ENCODE measurements at places on chromosomes 4 and X.

- no peak overlapping the region for H3K4me3 ChIP-seq
- no peak overlapping the region for H3K27ac ChIP-seq
- no peaks in the 10 kb centered on the region for H3K4me1 ChIP-seq
- no peak for DNase-seq
- peaks cover 7% of the 10 kb centered on the region for H3K36me3 ChIP-seq
Measured at GRCh38 chr4:151694961-151695720, 65.7 kb downstream of the GATB start.

DNA sequence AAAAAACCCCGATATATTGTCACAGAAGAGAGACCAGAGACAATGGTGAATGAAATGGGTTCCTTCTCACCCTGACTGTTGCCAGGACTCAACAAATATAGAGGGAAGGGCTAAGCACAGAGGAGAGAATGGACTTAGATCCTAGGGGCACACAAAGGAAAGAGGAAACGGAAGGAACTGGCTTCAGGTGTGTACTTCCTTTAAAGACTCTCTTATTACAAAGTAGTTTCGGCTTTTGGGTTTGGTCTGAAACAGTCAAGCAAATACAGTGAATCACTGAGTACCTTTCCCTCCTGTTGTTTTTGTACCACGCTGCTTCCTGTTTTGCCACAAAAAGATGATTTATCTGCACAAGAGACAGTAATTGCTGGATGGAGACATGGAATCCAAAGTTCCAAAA lies 46.1 kb upstream of the S100G start:
- no peak for DNase-seq
- H3K4me3 ChIP-seq, result peak overlapping the region; percentile 28
- peaks cover 5% of the 10 kb centered on the region for H3K36me3 ChIP-seq
- peaks cover 23% of the 10 kb centered on the region for H3K4me1 ChIP-seq
- no peaks in the 10 kb centered on the region for H3K27me3 ChIP-seq
- H3K27ac ChIP-seq, result peak overlapping the region; percentile 92

DNA sequence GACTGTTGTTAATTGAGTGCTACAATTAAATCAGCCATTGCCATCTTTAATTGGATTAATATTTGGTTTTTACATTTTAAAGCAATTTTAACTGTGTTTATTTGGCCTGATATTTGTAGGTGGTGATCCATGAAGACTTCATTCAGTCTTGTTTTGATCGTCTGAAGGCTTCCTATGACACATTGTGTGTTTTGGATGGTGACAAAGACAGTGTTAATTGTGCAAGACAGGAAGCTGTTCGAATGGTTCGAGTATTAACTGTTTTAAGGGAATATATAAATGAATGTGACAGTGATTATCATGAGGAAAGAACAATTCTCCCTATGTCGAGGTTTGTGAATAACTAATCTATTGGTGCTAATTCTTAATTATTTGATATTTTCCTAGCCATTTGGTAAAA lies 82.6 kb downstream of the USP9X start:
- H3K4me1 ChIP-seq, result no peaks in the 10 kb centered on the region
- no peak overlapping the region for H3K27ac ChIP-seq
- no peak overlapping the region for H3K4me3 ChIP-seq
- no peak for DNase-seq
- peaks cover 33% of the 10 kb centered on the region for H3K36me3 ChIP-seq

DNA sequence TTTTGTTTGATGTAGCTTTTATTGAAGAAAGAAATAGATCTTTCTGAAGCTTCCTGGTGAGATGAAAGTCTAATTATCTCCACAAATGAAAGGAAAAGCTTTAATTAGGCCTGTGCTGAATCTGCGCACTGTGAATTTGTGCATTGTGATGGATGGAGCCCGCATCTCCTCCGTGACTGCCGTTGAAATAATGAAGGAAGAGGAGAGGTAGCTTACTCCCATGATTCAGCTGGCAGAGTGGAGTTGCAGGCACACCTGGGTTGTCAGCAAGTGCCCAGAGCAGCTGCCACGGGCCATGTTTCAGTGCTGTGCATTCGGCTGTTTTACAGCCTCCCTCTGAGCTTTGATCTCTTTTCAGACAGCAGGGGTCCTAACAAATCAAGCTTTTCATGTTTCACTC lies 735.3 kb upstream of the TENM3 start:
- H3K4me3 ChIP-seq, result no peak overlapping the region
- H3K27ac ChIP-seq, result no peak overlapping the region
- H3K4me1 ChIP-seq, result no peaks in the 10 kb centered on the region

- no peak overlapping the region for H3K4me3 ChIP-seq
- H3K27ac ChIP-seq, result no peak overlapping the region
- H3K36me3 ChIP-seq, result peaks cover 39% of the 10 kb centered on the region
- H3K27me3 ChIP-seq, result no peaks in the 10 kb centered on the region
Measured at GRCh38 chrX:150635952-150636351, 57.2 kb upstream of the MTMR1 start.

GRCh38 chr4:72505314-72505744 lies 63.7 kb downstream of the ADAMTS3 start:
- H3K4me1 ChIP-seq, result no peaks in the 10 kb centered on the region
- DNase-seq, result no peak
- no peak overlapping the region for H3K27ac ChIP-seq
- H3K4me3 ChIP-seq, result no peak overlapping the region
- H3K27me3 ChIP-seq, result peaks cover 2% of the 10 kb centered on the region
- no peaks in the 10 kb centered on the region for H3K36me3 ChIP-seq

DNA sequence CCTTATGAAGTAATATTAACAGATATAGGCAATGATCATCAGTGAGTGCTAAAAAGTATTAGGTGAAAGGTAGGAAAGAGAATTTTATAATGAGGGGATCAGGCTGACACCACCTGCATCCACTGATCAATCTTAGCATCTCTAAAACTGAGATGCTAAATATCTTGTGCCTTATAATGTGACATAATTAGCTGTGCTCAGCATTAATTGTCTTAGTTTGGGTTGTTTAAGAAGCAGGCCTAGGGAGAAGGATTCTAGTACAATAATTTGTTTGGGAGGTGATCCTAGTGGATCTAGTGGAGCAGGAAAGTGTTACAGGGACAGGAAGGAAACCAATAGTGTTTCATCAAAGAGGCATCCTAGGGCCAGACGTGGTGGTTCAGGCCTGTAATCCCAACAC lies 22.2 kb upstream of the PAPSS1 start:
- H3K36me3 ChIP-seq, result no peaks in the 10 kb centered on the region
- peaks cover 4% of the 10 kb centered on the region for H3K27me3 ChIP-seq
- no peak overlapping the region for H3K27ac ChIP-seq
- DNase-seq, result no peak
- H3K4me3 ChIP-seq, result no peak overlapping the region

DNA sequence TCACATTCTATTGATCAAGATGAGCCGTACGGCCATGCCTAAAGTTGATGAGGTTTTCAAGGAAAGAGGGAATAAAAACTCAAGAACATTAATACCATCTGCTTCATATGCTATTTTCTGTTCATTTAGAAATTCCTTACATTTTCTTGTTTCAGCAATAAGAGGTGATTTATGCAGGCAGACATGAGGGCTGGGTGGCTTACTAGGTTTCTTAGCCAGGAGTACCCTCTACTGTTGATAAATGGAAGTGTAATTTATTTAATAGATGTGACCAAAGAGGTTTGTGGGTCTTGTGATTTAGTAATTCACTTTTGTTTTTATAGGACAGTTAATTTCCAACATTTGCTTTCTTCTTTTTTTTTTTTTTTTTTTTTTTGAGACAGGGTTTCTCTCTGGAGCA lies 6.4 kb upstream of the SMIM9 start:
- DNase-seq, result peak; percentile 21
- no peak overlapping the region for H3K4me3 ChIP-seq
- H3K27me3 ChIP-seq, result peaks cover 2% of the 10 kb centered on the region
- no peaks in the 10 kb centered on the region for H3K36me3 ChIP-seq
- peaks cover 7% of the 10 kb centered on the region for H3K4me1 ChIP-seq

DNA sequence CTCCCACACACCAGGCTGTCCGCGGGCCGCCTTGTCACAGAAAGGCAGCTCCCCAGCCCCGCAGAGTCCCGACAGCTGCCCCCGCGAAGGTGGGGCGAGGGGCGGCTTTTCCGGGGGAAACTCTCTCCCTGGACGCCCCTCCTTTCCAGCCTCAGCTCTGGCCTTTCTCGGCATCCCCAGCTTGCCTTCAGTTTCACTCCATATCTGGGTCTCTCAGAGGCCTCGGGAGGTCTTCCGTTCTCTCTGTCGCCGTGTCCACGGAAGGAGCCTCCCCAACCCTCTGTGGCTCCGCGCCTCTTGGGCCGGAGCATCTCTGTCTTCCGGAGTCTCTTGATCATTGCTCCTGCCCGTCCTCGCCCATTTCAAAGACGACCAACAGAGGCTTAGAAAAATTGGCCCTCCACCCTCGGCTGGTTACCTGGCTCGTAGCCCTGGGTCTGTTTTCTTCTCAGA lies 6.1 kb upstream of the MSX1 start:
- H3K4me3 ChIP-seq, result peak overlapping the region; percentile 55
- peaks cover 69% of the 10 kb centered on the region for H3K27me3 ChIP-seq
- no peak for DNase-seq
- peaks cover 15% of the 10 kb centered on the region for H3K4me1 ChIP-seq

GRCh38 chrX:153474718-153475117 lies 4.3 kb upstream of the HAUS7 start:
- no peaks in the 10 kb centered on the region for H3K36me3 ChIP-seq
- H3K4me1 ChIP-seq, result peaks cover 13% of the 10 kb centered on the region

- no peaks in the 10 kb centered on the region for H3K36me3 ChIP-seq
- H3K4me1 ChIP-seq, result no peaks in the 10 kb centered on the region
- no peak overlapping the region for H3K4me3 ChIP-seq
- no peak for DNase-seq
- no peak overlapping the region for H3K27ac ChIP-seq
Measured at GRCh38 chr4:40992472-40993295, 221.7 kb downstream of the APBB2 start.

DNA sequence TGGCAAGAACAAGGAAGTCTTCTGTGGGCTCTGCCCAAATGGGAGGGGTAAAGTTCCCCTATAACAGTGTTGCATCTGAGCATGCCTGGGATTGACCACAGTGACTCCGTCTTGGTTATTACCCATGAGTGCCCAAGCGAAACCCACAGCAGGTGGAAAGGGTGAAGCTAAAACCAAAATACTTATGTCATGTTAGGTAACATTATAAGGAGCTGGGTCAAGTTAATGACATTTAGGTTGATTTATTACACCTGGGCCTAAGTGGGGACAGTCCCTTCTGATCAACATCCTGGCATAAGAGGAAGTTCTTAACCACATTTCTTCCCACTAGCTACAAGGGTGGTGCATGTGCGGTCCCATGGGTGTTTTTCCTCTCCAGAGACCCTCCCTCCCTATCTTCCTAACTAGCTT lies 1.3 kb upstream of the ZNF732 start:
- peaks cover 8% of the 10 kb centered on the region for H3K36me3 ChIP-seq
- peaks cover 11% of the 10 kb centered on the region for H3K4me1 ChIP-seq
- peaks cover 7% of the 10 kb centered on the region for H3K27me3 ChIP-seq
- H3K27ac ChIP-seq, result no peak overlapping the region
- DNase-seq, result no peak
- H3K4me3 ChIP-seq, result no peak overlapping the region

GRCh38 chrX:28910487-28910886 lies 323.2 kb downstream of the IL1RAPL1 start:
- no peak overlapping the region for H3K4me3 ChIP-seq
- H3K27ac ChIP-seq, result no peak overlapping the region
- no peak for DNase-seq
- H3K36me3 ChIP-seq, result no peaks in the 10 kb centered on the region
- no peaks in the 10 kb centered on the region for H3K4me1 ChIP-seq

DNA sequence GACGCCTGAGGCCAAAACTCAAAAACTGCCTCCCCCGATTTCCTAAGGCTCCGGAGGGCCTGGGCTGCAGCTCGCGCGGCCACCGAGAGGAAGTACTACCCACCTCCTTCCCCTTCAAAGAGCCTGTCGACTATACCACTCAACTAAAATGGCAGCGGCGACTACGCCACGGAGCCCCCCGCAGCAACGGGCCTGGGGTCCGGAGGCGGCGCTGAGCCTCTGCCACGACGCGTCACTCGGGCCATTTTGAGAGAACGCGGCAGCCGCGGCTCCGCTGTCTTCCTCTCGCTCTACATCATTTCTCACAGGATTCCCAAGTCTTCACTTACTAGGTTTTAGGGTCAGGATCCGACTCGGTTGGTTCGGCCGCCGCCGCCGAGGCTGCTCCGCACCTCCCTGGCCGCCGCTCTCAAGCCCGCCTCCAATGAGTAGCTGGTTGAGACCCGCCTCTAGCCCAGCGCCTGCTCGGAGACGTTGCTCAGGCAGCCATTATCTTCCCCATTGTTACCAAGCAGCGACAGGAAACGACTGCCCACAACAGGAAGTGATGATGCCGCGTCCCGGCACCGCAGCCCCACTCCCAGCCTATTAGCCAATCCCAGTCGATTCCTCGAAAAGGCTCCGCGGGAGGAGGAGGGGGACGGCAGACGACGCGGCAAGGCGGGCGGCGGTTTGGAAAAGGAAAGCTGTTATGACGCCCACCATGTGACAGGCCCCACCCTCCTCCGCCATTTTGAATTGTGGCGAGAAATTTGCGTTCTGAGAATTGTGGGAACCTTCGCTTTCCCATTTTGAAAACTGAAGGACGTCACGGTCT lies at the start of gene RLIM:
Gene RLIM, minus strand, starts transcription at position 532 of the 817 bp plus-strand sequence. CDS start 18,647 bp downstream, outside the sequence.
- no peaks in the 10 kb centered on the region for H3K27me3 ChIP-seq
- peak within 1 kb of the TSS; percentile 98 for H3K4me3 ChIP-seq
- H3K27ac ChIP-seq, result peak within 1 kb of the TSS; percentile 99
- H3K4me1 ChIP-seq, result peaks cover 15% of the 10 kb centered on the region
- peaks cover 15% of the 10 kb centered on the region for H3K36me3 ChIP-seq
- peak; percentile 93 for DNase-seq

- H3K4me1 ChIP-seq, result no peaks in the 10 kb centered on the region
- DNase-seq, result peak; percentile 55
- no peaks in the 10 kb centered on the region for H3K36me3 ChIP-seq
- H3K27me3 ChIP-seq, result no peaks in the 10 kb centered on the region
- no peak overlapping the region for H3K27ac ChIP-seq
Measured at GRCh38 chr4:67087897-67088296, 457.4 kb downstream of the CENPC start.

GRCh38 chr4:32858971-32859370 lies 2138.8 kb downstream of the PCDH7 start:
- H3K4me3 ChIP-seq, result no peak overlapping the region
- H3K4me1 ChIP-seq, result no peaks in the 10 kb centered on the region
- no peak overlapping the region for H3K27ac ChIP-seq
- no peak for DNase-seq
- no peaks in the 10 kb centered on the region for H3K27me3 ChIP-seq

- no peak overlapping the region for H3K4me3 ChIP-seq
- no peaks in the 10 kb centered on the region for H3K36me3 ChIP-seq
- no peak for DNase-seq
- H3K4me1 ChIP-seq, result peaks cover 12% of the 10 kb centered on the region
- H3K27me3 ChIP-seq, result peaks cover 37% of the 10 kb centered on the region
Measured at GRCh38 chr4:185590982-185591381, 55.7 kb upstream of the PDLIM3 start.

DNA sequence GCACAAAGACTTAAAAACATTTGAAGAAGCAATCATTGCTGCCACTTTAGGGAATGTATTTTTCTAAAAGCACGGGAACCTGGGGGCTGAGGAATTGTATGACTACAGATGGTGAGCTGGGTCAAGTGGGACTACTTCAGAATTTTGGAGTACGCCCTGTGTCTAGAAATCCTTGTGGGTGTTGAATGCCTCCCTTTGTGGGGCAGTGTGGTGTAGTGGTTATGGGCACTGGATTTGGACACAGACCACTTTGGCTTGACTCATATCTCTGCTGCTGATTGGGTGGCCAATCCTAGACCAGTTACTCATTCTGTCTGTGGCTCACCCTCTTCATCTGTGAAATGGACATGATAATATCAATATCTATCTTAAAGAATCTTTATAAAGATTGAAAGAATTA lies 155.0 kb upstream of the RPS6KA3 start:
- no peaks in the 10 kb centered on the region for H3K27me3 ChIP-seq
- H3K4me3 ChIP-seq, result no peak overlapping the region
- no peak overlapping the region for H3K27ac ChIP-seq
- no peak for DNase-seq
- H3K4me1 ChIP-seq, result peaks cover 17% of the 10 kb centered on the region
- H3K36me3 ChIP-seq, result peaks cover 2% of the 10 kb centered on the region

All from activated CD4-positive, alpha-beta T cell treated with anti-CD3 and anti-CD28 coated beads, Interleukin-2, amount 10 ng/mL, durations not matched to agents 7 days and 5 days (primary cell).